ENCODE measurements at places on chromosomes 7 and 10. TPM values are rescaled to one million over a fixed set of nuclear protein-coding genes. Genes with fewer than 3 reads are reported as not detected.

Gene SUFU
- polyA plus RNA-seq: 2.6 TPM

Gene BICC1
- 19.4 TPM for polyA plus RNA-seq

Gene PLXDC2
- polyA plus RNA-seq: 1.5 TPM

Gene RBP3
- not detected for polyA plus RNA-seq

Gene MYO1G
- polyA plus RNA-seq: 1.5 TPM

Gene NXPH1
- not detected for polyA plus RNA-seq

Gene FEZF1
- polyA plus RNA-seq: not detected

Gene C7orf33
- polyA plus RNA-seq: not detected

Gene NKX2-3
- 6.2 TPM for polyA plus RNA-seq

Gene GPR15LG
- polyA plus RNA-seq: 0.23 TPM

Gene FBXO24
- 2.0 TPM for polyA plus RNA-seq

Gene THSD7A
- 0.42 TPM for polyA plus RNA-seq

Gene MINDY4
- polyA plus RNA-seq: 4.3 TPM

Gene ZNF117
- polyA plus RNA-seq: 4.2 TPM

Gene CTAGE8
- 1.8 TPM for polyA plus RNA-seq

Gene SERPINE1
- 5.2 TPM for polyA plus RNA-seq

Measured in pancreas (tissue), 10 donors.